ENCODE measurements at places on chromosomes 12 and 14. TPM values are rescaled to one million over a fixed set of nuclear protein-coding genes. Genes with fewer than 3 reads are reported as not detected.

Gene CYP46A1
- total RNA-seq: 0.20 TPM

Gene NUMB
- 49.6 TPM for total RNA-seq

- DNase-seq: no peak
Measured at GRCh38 chr12:109571773-109572505, 1.4 kb downstream of the MMAB start.

DNA sequence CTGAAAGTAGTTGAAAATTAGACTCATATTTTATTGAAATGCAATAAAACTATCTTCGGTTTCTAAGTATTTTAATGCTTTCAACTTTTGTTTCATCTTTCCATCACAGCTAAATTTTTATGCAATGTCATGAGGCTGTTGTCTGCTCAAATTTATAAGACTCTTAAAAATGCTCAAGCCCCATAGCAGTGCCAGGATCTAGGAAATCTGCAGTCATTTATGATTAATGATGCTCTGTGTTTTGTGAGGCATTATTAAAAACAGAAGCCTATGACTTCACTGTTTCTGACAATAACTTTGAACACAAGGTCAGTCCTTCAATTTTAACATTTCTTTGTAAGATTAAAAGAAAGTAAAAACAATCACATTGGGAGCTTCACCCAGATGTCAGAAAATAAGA, 112.5 kb downstream of the ALX1 start:
- DNase-seq: no peak

GRCh38 chr12:85575120-85576096, 260.8 kb downstream of the RASSF9 start:
- peak; percentile 25 for DNase-seq

- no peak for DNase-seq
Measured at GRCh38 chr12:647385-648085, 15.7 kb downstream of the NINJ2 start.

DNA sequence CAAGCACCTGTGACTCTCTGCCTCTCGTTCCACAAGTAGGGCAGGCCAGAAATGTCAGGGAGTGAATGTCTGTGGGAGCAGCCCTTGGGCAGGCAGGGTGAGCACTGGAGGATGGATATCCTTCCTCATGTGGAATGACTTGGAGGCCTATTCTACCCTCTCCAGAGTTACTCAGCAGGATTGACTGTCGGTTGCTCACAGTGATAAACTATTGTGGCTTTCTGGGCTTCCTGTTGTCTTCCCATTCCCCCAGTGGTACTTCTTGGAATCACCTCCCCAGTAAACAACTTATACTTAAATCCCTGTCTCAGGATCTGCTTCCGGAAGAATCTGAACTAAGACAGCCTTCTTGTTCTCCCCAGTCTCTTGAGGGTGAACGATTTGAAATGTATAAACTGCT, 79.6 kb upstream of the MANSC4 start:
- DNase-seq: no peak

DNA sequence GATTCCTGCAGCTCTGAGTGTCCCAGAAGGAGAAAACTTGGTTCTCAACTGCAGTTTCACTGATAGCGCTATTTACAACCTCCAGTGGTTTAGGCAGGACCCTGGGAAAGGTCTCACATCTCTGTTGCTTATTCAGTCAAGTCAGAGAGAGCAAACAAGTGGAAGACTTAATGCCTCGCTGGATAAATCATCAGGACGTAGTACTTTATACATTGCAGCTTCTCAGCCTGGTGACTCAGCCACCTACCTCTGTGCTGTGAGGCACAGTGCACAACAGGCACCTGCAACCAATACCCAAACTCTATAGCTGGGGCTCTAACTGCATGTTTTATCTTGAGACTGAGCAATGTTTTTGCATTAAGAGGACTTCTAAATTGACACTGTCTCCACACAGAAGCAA, 379.2 kb upstream of the OR4E1 start:
- peak; percentile 13 for DNase-seq

DNA sequence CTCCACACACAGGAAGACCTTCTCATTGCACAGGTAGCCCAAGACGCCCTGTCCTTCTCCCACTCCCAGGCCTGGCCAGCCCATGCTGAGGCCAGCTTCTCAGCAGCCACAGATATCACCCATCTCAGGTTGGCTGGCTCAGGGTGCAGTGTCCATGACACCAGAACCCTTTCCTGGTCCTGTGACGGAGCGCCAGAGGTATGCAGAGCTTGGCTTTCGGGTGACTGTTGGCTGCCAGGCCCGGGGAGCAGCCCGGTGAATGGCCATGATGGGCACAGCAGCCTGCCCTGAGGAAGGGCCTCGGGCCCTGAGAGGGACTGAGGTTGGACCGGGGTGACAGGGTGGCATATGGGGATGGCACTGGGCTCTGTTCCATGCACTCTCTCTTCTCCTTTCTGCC, 173.4 kb downstream of the TSPAN9 start:
- DNase-seq: no peak

DNA sequence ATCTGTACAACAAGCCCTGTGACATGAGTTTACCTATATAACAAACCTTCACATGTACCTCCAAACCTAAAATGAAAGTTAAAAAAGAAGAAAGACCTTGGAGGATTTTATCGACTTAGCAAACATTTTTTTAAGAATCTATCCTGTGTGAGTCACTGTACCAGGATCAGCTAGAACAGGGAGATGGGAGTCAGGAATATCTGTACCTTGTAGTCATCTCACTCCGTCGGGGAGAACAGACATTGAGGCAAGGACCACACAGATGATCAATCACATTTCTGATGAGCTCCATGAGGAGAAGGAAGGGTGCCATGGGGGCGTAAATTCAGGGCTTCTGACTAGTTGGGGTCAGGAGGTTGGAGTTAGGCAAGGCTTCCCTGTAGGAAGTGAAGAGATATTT, 310.6 kb downstream of the VRK1 start:
- no peak for DNase-seq

DNA sequence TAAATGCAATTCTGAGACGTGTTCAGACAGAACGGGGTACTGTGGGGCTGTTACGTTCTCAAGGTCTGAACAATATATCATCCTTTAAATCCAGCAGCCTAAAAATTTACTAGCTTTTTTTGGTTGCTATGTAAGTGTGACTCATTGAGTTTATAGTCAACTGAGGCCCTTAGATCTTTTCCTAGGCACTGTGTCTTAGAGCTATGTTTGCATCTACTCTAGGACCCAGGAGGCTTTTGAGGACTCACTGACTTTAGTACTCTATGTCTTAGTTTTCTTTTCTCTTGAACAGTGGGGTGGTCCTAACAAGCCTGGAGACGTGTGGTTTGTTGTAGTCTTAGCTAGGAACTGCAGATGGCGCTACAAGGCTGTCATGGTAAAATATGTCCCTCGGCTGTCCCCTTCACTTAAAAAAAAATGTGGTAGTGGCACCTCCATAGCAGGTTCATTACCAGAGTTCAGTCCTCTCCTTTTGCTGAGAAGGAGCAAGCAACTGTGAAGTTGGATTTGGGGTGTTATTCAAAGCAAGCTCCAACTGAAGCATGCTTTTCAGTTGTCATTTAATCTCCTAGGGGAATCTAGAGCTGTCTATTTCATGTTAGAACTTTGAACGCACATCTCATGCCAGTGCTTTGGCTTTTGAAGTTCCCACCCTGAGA, 8.7 kb upstream of the SPATS2 start:
- peak; percentile 73 for DNase-seq

DNA sequence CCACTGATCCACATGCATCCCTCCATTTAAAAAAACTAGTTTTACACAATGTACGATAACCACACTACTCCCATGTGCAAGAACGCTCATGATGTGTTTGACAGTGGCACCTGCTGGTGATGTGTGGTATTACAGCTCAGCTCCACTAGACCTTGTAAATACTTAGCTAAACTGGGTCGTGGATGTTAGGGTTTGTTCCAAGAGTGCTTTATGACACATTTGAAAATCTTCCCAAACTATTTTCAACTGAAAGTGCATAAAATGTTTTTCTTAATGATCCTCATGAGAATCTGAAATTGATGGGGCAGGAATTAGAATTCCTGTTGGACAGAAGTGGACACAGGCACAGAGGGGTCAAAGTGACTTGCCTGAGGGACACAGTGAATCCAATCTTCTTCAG, 99.2 kb downstream of the SCARB1 start:
- DNase-seq: peak; percentile 33

- no peak for DNase-seq
Measured at GRCh38 chr12:106954462-106955376, 988 bp upstream of the TMEM263 start.

DNA sequence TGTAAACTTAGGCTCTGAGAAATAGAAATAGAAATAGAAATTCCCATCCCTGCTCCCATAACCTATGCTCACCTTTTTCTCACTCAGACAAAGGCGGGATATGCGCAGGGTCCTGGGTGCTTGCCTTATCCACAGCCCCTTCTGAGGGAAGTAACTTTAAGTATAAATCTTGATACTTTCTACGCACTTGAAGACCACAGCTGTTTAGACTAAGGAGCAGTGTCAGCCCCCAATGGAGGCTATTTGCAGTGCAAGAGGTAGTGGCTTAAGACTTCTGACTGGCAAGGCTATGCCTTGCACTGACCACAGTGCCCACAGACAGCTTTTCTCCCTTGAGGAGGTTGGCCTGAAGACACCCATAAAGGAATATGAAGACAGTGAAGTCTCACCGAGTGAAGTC, 35.2 kb downstream of the ASCL1 start:
- no peak for DNase-seq

- DNase-seq: no peak
Measured at GRCh38 chr14:96579855-96580254, 77.7 kb downstream of the PAPOLA start.
